ENCODE measurements at places on chromosomes 6 and 20. TPM values are rescaled to one million over a fixed set of nuclear protein-coding genes. Genes with fewer than 3 reads are reported as not detected.

Gene POM121L2
- not detected for total RNA-seq

Gene WFDC5
- total RNA-seq: not detected

Gene SSTR4
- total RNA-seq: not detected

Gene MCM9
- total RNA-seq: 9.7 TPM

Gene TREML2
- total RNA-seq: not detected

Gene BMP2
- not detected for total RNA-seq

Measured in A172 (cell line).